ENCODE measurements at places on chromosomes 2 and 18.

GRCh38 chr2:82055846-82056245, 1751.3 kb upstream of the LRRTM1 start:
- DNase-seq = no peak

DNA sequence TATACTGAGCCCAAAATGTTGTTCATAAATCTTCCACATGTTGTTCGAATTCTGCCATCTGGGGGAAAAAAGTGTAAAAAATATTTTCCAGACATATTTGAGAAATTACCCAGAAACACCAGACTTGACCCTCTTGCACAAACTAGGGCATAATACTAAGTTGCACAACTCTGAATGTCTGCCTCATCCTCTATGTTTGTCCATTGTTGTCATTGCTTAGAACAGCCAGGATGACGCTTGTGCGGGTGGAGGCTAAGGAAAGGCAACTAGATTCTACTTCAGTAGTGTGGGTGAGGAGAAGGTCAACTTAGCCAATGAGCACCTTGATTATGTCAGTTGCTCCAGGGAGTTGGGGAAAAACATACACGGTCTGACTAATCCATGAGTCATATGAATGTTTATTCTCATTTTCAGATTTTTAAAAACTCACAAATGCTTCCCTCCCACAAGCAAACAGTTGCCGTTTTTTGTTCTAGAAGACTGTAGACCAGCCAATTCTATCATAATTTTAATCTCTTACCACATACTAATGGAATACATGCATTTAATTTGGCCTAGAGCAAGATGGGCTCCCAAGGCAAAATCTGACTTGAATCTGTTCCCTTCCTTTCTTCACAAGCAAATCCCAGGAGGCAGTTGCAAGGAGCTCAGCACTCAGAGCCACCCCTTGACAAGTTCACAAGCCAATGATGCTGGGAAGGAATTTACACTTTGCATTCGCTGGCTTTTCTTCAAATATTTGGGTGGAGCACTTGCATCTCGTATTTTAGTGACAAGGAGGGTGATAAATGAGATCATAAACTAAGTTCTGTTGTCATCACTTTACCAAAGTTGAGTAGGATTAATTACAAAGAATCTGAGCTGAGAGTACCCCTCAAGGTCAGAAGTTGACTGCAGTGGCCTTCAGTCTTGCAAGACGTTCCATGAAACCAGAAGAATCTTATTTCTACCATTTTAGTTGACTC, 163.2 kb upstream of the TWIST2 start:
- no peak for DNase-seq

DNA sequence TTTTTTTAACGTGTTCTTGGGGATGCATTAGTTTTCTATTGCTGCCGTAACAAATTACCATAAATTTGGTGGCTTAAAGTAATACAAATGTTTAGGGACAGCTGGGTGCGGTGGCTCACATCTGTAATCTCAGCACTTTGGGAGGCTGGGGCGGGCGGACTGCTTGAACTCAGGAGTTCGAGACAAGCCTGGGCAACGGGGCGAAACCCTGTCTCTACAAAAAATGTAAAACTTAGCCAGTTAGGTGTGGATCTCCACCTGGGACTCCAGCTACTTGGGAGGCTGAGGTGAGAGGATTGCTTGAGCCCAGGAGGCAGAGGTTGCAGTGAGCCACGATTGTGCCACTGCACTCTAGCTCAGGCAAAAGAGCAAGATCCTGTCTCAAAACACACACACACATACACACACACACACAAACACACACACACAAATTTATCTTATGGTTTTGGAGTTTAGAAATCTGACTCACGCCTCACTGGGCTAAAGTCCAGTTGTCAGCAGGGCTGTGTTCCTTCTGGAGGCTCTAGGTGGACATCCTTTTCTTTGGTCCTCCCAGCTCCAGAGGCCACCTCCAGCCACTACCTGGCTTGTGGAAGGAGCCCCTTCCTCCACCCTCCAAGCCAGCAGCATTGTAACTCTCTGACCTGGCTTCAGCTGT, 76.1 kb downstream of the SEPTIN10 start:
- no peak for DNase-seq

DNA sequence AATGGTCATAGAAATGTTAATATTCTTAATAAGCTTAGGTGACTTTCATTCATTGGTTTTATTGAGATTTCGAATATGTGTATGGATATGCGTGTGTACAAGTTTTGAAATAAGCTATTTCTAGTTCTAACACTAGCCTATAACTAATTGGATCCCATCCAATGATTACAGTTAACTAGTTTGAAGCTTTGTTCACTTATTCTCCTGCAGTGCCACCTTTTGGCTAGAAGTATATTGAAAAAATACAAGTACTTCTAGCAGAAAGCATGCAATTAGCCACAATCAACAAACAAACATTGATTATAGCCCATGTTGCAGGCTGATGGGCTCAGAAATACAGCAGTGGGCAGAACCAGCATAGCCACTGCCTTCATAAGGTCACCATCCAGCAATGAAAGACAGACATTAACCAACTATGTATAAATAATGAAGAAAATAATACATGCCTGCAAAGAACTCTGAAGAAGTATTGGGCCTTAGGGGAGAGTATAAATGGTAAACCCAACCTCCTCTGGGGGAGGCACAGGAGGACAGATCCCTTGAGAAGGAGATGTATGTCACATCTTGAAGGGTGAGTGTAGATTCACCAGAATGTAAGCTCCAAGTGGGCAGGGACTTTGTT, 5.1 kb upstream of the PIEZO2 start:
- DNase-seq = no peak

- no peak for DNase-seq
Observed at GRCh38 chr2:237193436-237193835, 107.7 kb downstream of the COPS8 start.

DNA sequence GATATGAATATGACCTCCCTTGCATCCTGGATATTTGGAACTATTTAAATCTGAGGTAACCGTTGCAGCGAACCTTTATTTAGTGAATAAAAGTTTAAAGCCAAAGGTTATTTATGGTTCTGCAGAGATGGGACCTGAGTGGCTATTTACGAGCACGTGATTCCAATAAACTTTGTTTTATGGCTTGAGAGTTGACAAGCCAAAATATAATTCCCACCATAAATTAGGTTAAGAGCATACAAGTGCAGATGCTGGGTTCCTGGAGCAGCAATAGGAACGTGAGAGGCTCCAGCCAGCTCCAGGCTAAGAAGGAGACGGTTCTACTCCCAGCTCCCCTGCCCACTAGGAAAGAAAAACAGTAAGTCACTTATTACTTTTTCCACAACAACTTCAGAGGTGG, 5.2 kb upstream of the HOXD4 start:
- no peak for DNase-seq

All from 8988T (cell line).